ENCODE measurements at places on chromosomes 7 and 10.
A peak's percentile ranks its signal among the peaks of the same experiment; 100 is the strongest.

DNA sequence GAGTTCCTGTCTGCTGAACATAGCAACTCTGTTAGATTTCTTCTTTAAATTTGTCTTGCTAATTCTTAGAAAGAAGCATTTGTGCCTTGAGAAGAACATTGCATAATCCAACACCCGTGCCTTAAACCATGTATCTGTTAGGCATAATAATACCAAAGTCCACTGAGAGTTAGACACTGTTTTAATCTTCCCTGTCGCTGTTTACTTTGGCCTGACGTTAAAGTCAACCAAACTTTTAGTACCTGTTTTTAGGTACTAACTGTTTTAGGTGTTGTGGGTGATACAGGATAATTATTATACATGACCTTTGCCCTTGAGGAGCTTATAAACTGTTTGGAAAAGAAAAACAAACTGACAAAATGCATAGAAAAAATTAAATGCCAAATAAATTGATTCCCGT is 43.6 kb downstream of the KLHDC10 start:
- DNase-seq: no peak

DNA sequence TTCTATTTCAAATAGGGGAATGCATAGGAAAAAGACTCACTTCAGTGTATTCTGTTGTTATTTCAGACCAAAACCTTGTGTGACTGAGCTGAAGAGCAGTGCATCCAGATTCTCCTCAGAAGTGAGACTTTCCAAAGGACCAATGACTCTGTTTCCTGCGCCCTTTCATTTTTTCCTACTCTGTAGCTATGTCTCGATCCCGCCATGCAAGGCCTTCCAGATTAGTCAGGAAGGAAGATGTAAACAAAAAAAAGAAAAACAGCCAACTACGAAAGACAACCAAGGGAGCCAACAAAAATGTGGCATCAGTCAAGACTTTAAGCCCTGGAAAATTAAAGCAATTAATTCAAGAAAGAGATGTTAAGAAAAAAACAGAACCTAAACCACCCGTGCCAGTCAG is 12.0 kb downstream of the TET1 start:
- no peak for DNase-seq

DNA sequence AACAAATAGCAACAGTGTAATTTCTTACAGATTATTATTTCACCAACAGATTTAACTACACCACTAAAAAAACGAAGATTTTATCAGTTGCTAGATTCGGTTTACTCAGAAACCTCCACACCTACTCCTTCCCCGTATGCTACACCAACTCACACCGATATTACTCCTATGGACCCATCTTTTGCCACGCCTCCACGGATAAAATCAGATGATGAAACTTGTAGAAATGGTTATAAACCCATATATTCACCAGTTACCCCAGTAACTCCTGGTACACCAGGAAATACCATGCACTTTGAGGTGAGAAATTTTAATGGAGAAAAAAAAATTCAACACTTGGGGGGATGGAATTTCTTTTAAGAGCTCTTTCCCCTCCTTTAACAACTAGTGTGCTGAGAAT is 92.5 kb downstream of the KMT2E start:
- no peak for DNase-seq

DNA sequence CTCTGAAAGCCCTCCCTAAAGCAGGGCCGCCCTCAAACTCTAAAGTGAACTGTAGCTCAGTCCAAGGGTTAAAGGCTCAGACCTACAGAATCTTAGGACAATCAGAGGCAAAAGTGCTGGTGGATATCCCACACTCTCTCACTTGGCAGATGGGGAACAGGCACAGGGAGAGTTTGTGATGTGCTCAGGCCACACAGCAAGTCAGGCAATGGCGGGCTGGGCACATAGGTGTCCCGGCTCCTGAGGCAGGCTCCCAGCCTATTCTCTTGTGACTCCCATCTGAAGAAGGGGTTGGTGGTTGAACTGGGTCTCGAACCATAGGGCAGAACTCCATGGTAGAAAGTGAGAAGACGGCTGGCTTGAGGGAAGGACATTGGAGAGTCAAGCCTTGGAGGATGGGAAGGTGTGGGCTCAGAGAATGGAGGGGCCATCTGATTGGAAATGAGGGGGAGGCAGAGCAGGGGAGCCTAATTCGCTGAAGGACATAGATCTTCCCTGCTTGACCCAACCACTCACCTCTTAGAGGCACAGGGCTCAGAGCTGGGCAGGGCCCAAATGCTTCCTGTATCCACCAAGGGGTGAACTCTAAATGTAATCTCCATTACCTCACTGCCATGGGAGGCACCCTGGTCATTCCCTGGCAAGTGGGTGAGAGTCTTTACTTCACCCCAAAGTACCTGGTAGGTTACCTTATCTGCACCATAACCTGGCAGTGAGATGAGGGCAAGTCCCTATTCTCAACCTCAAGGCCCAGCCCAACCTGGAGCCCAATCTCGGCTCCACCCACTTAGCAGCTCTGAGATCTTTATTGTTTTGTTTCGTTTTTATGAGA is 4.9 kb upstream of the ZMIZ1 start:
- no peak for DNase-seq

GRCh38 chr10:59435707-59436106 is 73.4 kb upstream of the FAM13C start:
- DNase-seq: no peak

GRCh38 chr7:70098905-70099672 is 500.8 kb downstream of the AUTS2 start:
- peak; percentile 36 for DNase-seq

DNA sequence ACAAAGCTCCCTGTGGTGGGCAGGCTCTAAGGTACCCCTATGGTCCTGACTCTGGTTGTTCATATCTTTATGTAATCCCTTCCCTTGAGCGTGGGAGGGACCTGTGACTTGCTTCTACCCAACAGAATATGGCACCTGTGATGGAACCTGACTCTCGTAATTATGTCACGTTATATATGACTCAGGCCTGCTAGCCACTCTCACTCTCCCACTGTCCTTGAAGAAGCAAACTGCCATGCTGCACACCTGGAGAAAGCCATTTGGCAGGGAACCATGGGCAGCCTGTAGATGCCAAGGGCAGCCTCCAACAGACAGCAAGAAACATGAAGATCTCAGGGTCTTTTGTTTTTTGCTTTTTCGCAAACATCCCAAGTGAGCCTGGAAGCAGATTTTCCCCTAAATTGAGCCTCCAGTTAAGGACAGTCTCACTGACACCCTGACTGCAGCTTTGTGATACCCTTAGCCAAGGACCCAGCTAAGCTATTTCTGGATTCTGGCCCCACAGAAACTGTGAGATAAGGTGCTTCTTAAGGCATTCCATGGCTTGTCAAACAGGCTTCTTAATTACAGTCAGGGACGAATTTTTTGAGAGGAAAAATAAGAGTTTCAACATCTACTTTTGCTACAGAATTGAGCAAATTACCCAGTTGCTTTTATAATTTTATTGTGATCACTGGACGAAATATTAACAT is 49.6 kb downstream of the IFIT5 start:
- DNase-seq: no peak

Data from spinal cord (tissue), 10 donors.